Stimulated activated CD8-positive, alpha-beta memory T cell treated with anti-CD3 and anti-CD28 coated beads, Interleukin-4, amount 100 ng/mL, for 4 hours (primary cell): ENCODE measurements at places on chromosomes 1 and 21.

- DNase-seq: no peak
Observed at GRCh38 chr1:73623946-73624345, 574.0 kb downstream of the LRRIQ3 start.

- no peak for DNase-seq
Observed at GRCh38 chr1:228283043-228283371, 75.2 kb downstream of the OBSCN start.

DNA sequence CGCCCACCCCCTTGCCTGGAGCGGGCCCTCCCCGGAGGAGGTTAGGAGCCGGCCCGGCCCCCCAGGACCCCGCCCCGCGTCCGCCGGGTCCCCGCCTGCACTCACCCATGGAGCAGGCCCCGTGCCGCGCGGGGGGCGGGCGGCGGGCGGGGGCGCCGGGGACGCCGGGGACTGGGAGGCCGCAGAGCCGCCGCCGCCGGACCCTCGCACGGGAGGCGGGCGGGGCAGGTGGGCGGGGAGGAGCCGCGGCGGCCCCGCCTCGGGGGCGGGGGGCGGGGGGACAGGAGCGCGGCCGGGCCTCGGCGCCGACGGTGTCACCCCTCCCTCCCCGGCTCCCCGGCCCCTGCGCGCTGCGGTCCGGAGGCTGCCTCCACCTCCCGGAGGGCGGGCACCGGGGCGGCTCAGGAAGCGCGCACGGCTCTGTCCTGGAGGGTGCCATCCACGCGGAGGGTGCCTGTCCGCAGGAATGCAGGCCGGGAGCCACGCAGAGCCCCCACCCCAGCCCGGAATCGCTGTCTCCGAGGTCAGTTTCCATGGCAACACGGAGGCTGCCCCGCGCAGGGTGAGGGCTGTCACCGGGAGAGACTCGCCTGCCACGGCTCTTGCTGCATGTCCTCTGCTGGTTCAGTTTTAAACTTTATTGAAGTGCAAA is 5.9 kb upstream of the PLEKHG5 start:
- DNase-seq: no peak

GRCh38 chr1:228801068-228801467 is 65.8 kb downstream of the RHOU start:
- no peak for DNase-seq

DNA sequence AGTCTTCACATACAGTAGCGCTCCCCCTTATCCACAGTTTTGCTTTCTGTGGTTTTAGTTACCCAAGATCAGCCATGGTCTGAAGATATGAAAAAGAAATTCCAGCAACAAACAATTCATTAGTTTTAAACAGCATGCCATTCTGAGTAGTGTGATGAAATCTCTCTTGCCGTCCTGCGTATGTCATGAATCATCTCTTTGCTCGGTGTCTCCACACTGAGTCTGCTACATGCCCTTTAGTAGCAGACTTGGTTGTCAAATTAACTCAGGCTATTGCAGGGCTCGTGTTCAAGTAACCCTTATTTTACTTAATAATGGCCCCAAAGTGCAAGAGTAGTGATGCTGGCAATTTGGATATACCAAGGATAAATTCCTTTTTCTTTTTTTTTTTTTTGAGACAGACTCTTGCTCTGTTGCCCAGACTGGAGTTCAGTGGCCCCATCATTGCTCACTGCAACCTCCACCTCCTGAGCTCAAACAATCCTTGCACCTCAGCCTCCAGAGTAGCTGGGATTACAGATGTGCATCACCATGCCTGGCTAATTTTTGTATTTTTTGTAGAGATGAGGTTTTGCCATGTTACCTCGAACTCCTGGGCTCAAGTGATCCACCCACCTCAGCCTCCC is 22.6 kb downstream of the PHACTR4 start:
- no peak for DNase-seq

DNA sequence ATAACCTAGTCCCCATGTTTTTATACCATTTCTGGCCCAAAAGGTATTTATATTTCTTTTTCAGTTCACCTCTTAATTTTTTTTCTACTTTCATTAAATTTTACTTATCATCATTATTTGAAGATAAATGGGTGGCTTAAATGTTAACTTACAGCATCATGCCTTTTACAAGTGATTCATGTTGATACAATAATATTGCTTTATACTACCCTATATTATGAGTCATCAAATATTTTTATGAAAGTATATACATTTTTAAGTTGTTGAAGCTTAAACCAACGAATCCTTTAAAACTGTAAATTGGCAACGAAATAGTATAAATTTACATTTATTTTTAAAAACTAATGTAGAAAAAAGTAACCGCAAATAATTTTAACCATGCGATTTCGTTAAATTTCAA is 207.9 kb downstream of the DPYD start:
- no peak for DNase-seq

DNA sequence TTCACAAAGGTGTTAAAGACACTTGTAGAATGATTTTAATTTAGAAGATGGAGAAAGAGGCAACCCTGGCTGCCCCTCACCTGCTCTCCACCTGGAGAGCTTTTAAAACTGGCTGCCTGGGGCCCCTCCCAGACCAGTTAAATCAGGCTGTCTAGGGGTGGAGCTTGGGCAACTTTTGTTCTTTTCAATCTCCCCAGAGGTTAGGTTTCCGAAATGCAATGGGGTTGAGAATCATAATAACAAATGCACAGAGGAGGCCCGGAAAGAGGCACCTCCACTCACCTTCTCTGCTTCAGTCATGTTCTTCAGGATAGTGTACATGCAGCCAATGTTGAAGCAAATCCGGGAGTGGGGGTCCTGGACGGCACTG is 400 bp downstream of the NCF2 start:
- DNase-seq: no peak

DNA sequence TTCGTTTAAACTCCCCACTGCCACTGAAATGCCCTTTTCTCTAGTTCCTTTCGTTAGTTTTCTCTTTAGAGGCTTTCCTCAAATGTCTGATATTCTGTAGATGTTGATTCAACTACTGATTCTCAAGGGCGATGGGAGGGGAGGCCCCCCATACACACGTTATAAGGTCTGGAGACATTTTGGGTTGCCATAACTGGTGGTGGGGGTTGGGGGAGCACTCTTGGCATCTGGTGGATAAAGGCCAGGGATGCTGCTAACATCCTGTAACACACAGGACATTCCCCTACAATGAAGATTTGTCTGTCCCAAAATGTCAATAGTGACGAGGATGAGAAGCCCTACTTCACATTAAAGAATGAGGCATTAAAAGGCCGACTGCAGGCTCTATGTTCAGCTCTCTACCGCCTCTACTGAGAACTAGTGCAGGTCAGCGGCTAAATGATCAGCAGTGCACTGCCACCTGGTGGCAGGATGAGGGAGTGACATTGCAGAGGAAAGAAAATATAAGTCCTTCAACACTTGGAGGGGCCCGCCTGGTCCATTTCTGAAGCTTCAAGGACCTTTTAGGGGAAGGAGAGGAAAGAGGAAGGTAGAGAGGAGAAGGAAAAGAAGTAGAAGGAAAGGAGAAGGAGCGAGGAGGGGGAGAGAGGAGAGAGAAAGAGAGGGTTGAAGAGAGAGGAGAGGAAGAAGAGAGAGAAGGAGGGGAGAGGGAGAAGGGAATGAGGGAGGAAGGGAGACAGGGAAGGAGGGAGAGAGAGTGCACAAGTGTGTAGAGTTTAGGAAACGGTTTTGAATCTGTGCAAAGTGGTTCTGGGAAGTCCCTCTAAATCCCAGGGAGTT is 29.4 kb downstream of the ALG14 start:
- peak; percentile 46 for DNase-seq

DNA sequence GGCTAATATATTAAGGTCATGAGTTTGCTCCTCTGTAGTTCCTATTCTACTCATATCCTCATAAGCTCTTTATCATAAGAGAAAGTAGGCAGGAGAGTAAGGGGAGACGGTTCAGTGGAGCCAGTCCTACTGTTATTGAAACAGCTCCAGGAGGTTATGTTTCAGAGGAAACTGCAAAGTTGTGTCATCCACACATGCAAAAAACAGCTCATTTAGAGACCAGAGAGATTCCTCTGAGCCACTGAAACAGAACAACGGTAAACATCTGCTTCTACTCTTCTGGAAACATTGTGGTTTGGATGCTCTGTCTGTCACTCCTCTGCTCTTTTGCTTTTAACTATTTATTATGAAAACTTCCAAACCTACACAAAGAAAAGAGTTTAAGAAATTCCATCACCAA is 66.3 kb upstream of the PPP2R5A start:
- no peak for DNase-seq

DNA sequence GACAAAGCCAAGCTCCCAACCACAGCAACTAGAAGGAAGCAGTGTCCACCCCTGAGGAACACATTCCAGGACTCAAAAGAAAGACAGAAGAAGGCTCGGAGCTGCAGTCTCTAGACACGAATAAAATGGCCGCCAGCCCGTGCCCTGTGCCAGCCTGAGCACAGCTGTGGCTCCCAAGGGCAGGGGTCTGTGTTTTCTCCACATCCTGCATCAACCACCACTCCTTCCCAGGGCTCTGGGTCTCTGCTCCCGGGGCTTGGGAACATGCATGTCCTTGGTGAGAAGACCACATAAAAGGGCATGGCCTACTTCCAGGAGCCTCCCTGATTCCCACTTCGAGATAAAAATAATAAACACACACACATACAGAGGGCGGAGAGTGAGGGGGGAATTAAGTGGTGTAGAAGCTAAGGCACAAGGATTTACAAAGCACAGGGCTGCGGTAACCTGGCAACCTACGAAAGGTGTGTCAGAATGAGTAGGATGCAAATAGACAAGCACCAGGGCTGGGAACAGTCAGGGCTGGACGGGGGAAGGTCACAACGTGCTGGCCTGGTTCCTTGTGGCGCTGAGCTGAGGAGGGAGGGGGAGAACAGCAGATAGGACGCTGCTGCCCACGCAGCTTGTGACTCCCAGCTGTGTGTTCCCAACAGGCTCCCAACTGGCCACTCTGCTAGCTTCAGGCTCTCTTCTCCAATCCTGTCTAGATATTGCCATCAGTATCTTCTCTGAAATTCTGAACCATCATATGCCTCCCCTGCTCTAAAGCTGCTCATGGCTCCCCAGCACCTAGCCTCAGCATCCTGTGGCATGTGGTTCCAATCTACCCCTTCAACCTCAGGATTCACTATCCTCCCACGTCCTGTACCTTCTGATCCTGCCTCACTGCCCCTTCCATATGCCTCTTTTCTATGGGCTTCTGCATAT is 72.5 kb downstream of the CD34 start:
- no peak for DNase-seq

GRCh38 chr21:44376606-44377005 is 23.2 kb downstream of the TRPM2 start:
- no peak for DNase-seq

DNA sequence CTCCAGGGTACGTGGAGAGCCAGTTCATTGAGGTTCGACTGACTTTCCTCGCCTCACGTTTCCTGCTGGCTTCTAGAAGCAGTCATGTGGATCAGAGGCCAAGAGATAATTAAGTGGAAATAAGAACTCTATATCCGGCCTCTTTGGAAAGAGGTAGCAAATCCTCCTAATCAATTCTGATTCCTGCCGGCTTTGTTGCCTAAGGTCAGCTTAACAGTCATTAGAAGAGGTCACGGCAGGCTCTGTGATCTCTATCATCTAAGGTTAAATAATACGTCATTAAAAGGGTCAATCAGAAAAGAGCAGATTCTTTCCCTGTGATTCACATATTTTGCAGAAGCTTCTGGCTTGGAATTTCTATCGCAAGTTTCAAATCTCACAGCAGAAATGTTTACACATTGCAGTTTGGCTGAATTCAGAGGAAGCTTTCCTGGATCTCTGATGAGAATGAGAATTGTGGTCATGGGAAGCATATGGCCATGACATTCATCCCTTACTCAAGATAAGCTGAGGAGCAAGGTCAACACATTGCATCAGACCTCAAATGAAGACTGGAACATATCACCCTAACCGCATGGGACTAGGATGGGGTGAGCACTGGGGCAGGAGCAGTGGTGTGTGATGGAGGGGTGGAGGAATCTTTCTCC is 189.4 kb downstream of the PBX1 start:
- no peak for DNase-seq
